T-helper 22 cell (primary cell): ENCODE measurements at places on chromosomes 13 and 19.

DNA sequence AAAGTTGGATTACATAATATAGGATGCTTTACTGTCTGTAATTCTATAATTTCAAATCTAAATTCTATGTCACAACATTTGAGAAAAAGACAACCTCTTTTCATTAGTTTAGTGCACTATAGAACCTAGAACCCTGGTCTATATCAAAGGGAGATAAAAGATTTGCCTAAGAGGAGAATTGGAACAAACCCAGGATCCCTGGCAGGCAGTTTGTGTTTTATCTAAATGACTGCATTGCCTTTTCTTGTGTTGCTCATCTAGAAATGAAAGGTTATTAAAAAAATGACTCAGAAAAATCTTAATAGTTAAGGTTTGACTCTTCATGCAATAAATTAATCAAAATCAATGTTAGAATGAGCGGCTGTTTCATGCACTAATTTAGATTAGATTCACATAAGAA lies 96.7 kb downstream of the PCDH9 start:
- DNase-seq = no peak

DNA sequence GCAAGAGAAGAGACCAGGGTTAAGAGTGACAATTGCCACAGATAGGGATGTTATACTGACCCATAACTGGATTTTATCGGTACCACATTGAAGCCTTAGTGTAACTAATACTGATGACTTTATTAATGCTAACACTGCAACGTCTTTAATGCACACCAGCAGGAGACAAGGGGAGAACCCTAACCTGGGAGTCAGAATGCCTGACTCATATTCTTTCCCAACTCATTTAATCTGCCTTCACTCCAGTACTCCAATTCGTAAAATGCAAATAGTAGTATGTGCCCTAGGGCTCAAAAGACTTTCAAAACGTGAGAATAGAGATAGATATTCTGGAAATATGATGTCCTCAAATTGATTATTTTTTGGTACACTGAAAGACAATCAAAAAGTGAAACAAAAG lies 62.4 kb downstream of the GPC6 start:
- DNase-seq = no peak

GRCh38 chr19:28569132-28570131 lies 643.5 kb downstream of the UQCRFS1 start:
- DNase-seq = no peak

DNA sequence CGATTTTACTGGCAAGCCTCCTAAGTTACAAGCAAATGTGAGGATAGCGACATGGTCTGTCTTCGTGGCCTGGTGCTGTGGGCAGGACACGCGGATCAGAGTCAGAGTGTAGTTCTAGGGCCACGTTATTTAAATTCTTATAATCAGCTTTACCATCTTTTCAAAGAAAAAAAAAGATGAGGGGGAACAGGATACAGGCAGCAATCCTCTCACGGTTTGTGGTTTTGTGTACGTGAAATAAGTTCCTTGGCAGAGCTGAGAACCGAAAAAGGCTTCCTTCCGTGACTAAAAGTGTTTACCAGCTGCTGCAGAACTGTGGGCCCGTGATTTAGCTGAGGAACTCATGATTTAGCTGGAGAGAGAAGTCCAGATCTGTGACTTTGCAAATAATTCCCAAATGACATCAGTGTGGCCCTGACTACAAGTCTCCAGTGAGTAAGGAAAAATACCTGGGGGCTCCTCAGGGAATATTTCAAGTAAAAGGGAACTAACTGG lies 27.2 kb downstream of the RCBTB2 start:
- peak; percentile 51 for DNase-seq

GRCh38 chr19:29325241-29325975 lies 112.5 kb upstream of the UQCRFS1 start:
- DNase-seq = no peak

- no peak for DNase-seq
These were observed 415.8 kb upstream of the PCDH9 start for GRCh38 chr13:67645874-67646467.

DNA sequence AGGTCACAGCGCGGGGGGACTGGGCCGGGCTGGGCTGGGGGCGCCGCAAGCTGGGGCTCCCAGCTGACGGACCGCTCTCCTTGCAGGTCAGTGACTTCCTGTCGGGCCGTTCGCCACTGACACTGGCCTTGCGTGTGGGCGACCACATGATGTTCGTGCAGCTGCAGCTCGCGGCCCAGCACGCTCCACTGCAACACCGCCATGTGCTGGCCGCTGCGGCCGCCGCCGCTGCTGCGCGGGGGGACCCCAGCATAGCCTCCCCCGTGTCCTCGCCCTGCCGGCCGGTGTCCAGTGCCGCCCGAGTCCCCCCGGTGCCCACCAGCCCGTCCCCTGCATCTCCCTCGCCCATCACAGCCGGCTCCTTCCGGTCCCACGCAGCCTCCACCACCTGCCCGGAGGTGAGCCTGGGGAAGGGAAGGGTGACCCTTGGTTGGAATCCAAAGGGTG lies 5.7 kb downstream of the MIDN start:
- DNase-seq = no peak

DNA sequence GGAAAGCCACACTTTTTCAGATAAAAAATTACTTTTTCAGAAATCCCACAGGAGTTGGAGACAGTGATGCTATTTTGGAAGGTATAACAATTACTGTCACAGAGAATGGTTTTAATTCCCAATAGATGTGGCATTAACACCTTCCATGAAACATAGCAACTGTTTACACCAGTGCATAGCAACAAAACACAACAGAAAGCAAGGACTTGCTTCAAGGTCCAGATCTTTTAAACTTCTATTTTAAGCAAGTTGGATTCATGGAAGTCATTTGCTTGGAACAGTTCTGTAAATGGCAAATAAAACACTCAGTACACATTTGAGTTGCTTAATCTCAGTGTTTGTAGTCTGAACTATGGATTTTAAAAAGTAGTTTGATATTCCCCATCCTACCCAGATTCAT lies 385.9 kb upstream of the SPRY2 start:
- no peak for DNase-seq

DNA sequence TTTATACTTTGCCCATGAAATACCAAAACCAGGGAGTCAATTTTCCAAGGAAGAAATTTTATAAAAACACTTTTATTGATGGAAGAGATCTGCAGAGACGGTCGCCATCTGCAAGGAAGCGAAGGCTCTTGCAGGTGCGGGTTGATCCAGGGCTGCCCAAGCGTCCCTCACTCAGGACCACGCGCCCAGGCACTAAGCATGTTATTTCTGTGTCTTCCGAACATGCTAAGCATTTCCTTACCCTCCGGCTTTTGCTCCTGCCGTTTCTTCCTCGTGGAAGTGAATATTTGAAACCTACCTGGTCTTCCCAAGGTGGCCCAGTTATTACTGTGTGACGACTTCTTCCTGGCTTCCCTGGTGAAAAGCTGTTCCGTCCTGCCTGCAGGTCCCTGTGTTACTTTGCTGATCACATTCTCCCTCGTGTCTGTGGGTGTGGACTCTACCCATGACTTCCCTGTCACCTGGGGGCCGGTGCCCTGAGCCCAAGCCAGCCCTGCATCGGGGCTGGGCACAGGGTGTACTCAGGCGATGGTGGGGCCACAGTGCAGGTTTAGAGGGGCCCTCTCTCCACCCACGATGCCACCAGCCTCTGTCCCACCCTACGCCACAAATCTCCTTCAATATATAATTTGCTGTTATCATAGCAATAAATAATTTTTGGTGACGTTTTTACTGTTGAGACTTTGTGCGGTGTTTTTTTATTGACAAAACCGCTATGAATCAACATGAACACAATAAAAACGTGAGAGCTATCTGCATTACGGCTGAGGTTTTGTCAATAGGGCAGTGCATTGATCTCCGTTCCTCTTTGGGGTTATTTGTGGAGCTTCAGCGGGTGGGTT lies 119.4 kb downstream of the URI1 start:
- no peak for DNase-seq

DNA sequence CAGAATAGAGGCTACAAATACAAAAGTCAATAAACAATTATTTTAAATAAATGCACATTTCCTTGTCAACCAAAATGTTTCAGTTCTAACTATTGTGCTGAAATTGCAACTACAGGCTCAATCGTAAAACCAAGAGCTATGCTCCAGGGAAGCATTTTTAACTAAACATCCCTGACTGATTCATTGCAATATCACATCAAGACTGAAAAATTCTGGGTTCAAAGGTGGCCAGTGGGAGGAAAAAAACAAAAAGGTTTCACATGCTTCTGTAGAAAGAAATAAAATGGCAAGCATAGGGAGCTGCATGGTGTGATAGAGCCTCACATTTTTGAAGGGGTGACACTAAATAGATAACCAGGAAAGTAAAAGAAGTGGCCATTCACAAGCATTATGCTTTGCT lies 862.8 kb downstream of the PCDH9 start:
- DNase-seq = no peak
